AG09309 (cell line): ENCODE measurements at places on chromosomes 6 and 20.

GRCh38 chr6:161031721-161032495 lies 40.3 kb downstream of the MAP3K4 start:
- DNase-seq: no peak

- no peak for DNase-seq
These were observed 33.4 kb downstream of the SLC2A4RG start for GRCh38 chr20:63772781-63773518.

DNA sequence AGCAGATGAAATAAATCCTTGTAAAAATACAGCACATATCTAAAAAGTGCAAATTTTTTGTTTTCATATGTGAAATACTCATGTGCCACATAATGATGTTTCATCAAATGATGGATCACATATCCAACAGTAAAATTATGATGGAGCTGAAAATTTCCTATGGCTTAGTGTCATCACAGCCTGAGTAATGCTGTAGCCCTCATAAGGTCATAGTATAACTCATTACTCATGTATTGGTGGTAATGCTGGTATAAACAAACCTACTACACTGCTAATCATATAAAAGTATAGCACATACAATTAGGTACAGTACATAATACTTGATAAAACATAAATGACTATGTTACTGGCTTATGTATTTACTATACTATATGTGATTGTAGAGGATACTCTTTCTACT lies 12.9 kb downstream of the TSPYL1 start:
- DNase-seq: no peak

DNA sequence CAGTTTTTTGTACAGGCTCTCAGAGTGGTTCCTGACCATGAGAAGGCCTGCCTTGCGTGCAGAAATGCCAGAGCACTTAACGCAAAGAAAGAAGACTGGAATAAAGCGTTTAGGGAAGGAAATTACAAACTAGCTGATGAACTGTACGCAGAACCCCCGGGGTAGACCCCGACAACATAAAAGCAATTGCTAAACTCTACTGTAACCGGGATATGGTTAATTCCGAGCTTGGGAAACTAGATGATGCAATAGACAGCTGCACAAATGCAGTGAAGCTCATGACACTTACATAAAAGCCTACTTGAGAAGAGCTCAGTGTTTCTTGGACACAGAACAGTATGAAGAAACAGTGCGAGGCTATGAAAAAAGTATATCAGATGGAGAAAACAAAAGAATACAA lies 35.7 kb downstream of the CITED2 start:
- peak; percentile 70 for DNase-seq

- no peak for DNase-seq
These were observed 37.0 kb upstream of the SOX4 start for GRCh38 chr6:21556511-21556910.

DNA sequence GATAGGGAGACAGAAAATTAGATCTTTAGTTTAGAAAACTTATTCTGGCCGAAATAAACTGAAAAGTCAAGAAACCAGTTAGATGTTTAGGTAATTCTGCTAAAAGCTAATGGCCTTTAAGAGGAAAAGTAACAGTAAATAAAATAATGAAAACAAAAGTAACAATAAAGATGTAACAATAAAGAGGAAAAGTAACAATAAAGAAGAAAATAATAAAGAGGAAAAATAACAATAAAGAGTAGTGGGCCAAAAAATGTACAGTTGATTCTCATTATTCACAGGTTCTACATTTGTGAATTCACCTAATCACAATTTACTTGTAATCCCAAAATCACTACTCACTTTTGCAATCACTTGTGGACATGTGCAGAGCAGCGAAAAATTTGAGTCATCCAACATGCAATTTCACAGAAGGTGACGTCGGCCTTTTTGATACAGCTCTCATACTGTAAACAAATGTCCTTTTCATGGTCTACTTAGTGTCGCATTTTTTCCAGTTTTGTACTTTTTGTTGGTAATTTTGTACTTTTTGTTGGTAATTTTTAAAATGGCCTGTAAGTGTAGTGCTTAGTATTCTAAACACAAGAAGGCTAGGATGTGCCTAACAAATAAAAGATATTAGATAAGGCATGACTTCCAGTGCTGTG lies 24.0 kb downstream of the HBS1L start:
- DNase-seq: no peak

DNA sequence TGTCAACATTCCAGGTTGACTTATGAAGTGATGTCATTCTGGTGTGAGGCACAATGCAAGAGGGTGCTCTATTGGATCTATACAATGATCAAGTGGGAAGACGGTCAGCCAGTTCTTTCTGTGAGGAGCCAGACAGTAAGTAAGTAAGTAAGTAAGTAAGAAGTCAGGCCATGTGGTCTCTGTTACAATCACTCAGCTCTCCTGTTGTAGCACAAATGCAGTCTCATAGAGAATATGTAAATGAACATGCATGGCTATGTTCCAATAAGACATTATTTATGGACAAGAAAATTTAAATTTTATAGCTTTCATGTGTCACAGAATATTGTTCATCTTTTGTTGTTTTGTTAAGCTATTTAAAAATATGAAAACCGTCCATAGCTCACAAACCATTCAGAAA lies 399.7 kb downstream of the BTBD3 start:
- DNase-seq: no peak

- DNase-seq: no peak
These were observed 45.7 kb upstream of the TMEM181 start for GRCh38 chr6:158514176-158514575.

DNA sequence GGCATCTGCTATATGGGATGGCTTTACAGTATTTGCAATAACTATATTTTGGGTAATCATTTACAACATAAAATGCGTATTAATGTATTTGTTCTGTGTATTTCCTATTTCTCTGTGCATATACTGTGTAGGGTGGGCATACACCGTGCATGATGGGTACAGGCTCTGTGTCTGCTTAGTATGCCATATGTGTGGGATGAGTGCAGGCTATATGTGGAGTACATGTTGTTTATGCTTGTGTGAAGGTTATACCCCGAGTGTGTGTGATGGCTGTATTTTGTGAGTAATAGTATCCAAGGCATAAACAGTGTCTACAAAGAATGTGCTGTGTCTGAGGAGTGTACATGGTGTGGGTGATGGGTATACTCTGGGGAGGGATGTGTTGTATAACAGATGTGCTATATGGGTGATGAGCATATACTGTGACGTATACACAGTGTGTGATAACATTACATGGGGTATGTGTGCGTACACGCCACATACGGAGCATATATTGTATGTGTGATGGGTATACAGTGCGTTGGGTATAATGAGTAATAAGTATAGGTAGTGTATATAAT lies 52.7 kb downstream of the CPXM1 start:
- DNase-seq: no peak

DNA sequence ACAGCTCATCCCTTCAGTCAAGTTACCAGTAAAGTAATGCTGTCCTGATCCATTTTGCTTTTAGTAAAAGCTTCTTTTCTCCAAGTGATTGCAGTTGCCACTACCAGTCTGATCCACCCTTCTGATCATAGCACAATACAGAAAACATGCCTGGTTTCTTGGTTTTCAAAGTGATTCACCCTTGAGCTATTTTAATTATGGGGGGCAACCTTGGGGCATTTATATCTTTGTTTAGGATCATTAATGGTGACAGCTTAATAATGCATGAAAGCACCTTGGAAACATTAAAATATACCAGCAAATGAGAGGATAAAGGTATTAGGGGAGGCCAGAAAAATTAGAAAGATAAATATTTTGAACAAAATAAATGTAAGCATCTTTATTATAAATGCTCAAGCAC lies 38.4 kb downstream of the LRRC1 start:
- no peak for DNase-seq

- peak; percentile 96 for DNase-seq
These were observed 365.0 kb upstream of the ID4 start for GRCh38 chr6:19472153-19472552.

DNA sequence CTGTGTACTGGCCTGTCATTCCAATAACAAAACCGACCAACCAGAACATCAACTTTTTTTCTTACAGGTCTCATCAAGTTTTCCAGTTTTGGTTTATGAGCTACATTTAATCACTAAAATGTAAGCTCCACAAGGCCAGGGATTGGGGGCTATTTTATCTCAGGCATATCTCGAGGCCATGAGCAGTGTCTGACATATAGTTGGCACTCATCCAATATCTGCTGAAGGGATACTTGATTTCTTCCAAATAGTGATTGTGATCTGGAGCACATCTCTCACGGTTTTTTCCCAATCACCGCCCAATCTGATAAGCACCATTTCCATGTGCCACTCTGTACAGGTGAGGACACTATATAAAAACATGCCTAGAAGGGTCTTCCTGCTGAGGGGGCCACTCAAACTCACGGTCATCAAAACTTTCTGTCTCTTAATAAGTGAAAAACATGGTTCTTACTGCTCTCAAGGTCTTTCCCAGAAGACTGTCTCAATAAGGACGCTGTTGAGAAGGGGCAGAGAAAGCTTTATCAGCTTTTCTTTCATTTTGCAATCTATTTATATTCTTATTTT lies 65.5 kb downstream of the MAN1A1 start:
- no peak for DNase-seq

GRCh38 chr6:155274533-155274932 lies 10.7 kb downstream of the CLDN20 start:
- no peak for DNase-seq

DNA sequence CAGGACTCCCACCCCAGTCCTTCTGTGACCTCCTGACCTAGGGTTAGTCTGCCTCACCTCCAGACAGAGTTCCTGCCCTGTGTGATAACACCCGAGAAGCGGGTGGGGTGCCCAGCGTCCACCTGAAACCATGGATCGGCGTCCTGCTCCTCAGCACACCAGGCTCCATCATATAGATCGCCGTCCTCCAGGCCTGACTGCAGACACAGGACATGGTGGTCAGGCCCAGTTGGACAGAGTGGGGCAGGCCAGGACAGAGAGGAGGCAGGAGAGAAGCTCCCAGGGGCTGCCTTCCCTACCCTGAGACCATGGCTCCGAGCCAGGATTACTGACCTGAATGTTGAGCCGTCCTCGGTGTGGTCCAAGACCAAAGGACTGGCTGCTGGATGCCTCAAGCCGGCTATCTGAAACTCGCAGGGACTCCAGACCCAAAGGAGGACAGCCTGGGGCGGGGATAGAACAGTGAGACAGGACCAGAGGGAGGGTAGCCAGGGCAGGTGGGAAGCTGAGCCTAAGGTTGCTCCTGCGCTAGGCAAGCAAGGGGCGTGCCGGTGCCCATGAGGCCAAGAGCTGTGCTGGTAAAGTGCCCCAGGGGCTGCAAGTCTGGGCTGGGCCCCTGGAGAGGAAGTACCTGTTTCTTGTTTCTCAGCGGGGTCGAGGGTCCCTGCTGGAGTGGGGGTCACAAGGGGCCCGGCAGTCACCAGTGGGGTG lies 2.2 kb downstream of the CPXM1 start:
- no peak for DNase-seq

GRCh38 chr20:37238426-37238825 lies 23.2 kb downstream of the GHRH start:
- DNase-seq: no peak

GRCh38 chr6:36698871-36699271 lies 1.2 kb downstream of the RAB44 start:
- no peak for DNase-seq

DNA sequence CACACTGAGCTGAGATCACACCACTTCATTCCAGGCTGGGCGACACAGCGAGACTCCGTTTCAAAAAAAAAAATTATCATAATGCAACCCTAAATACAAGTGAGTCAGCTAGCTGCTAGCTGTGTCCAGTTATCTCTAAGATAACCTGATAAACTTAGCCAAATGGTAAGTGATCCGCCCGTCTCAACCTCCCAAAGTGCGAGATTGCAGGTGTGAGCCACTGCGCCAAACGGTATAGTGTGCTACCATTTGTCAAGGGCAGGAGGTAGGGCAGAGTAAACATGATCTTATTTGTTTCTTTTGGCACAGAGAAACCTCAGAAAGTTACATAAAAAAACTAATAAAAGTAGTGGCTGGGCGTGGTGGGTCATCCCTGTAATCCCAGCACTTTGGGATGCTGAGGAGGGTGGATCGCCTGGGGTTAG lies 4.7 kb upstream of the C6orf132 start:
- DNase-seq: no peak

DNA sequence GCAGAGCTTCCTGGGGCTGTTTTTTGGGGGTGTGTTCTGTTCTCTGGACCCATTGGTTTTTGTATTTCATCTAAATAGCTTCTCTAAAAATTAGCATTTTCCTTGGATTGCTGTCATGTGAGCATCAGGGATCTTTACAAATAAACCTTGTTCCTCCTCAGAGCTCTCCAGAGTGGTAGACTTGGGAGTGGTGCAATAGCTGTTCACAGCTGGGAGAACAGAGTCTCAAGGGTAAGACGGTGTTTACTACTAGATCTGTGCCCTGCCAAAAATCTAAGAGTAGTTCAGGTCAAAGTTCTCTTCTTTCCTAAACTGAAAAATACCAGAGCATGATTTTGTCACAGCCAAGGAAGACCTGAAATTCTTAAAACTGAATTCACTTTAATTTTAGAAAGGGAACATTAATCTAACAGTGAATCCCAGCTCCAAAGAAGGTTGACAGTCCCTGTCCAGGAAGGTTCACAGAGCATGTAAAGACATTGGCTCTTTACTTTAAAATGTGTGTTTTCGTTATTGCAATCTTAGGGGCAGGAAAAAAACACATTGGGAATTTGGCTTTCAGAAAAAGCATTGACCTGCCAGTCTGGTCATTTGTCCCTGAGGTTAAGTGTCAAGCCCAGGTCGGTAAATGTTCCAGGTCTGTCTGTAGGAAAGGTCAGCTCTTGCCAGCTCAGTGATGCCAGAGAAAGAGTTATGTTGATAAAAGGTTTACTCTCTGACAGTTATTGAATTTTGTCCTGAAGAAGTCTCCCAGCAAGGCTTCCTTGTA lies 43.3 kb downstream of the VAPB start:
- no peak for DNase-seq

GRCh38 chr6:23414051-23414445 lies 712.0 kb upstream of the NRSN1 start:
- DNase-seq: peak; percentile 44

GRCh38 chr6:54236984-54237383 lies 71.3 kb upstream of the TINAG start:
- DNase-seq: no peak

- DNase-seq: no peak
These were observed 21.9 kb downstream of the NEDD9 start for GRCh38 chr6:11210386-11211138.

GRCh38 chr20:50584687-50585086 lies 74.5 kb downstream of the PTPN1 start:
- DNase-seq: no peak

- no peak for DNase-seq
These were observed 127.9 kb upstream of the ADGRF1 start for GRCh38 chr6:47169785-47170616.
